ENCODE measurements at places on chromosomes 3 and 15.

- no peak for DNase-seq
These were observed 14.0 kb upstream of the STAC start for GRCh38 chr3:36366308-36366707.

GRCh38 chr3:89908711-89909213 is 801.3 kb downstream of the EPHA3 start:
- DNase-seq, result no peak

DNA sequence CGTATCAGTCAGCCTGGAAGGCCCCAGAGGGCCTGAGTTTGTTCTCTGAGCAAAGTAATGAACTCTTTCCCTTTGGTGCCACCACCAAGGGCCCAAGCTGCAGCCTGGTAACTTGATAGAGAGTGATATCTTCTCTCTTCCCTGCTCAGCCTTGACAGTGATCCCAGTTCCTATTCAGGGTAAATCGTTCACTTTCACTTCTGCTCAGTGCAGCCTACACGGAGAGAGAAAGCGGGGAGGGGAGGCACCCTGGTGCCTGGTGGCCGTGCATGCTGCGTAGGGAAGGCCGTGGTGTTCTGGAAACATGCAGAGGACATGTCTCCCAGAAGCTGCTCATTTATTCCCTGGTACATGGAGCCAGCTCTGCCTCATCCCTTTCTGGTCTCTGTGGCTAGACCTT is 54.9 kb downstream of the KIF9 start:
- no peak for DNase-seq

- DNase-seq, result peak; percentile 15
These were observed 76.6 kb downstream of the EDEM1 start for GRCh38 chr3:5264093-5264600.

DNA sequence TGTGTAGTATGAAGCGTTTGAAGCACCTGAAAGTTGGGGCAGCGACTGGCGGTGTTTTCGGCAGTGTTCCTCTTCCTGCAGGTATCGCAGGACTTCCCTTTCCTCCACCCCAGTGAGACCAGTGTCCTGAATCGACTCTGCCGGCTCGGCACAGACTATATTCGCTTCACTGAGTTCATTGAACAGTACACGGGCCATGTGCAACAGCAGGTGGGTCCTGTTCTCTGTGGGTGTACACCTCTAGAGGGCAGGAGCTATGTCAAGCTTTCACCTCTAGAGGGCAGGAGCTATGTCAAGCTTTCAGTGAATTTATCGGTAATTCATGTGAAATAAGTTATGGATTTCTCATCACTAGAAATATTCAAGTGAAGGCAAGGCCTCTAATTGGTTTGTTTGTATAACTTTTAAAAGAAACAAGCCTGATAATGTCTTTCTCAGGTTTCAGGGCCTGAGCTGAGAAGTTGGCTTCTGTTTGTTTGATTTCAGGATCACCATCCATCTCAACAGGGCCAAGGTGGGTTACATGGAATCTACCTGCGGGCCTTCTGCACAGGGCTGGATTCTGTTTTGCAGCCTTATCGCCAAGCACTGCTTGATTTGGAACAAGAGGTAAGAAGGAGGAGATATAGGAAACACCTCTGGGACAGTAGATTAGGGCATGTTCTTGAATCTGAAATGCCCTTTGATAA is 5.3 kb downstream of the TUBGCP4 start:
- DNase-seq, result no peak

- DNase-seq, result no peak
These were observed 245.9 kb upstream of the SLITRK3 start for GRCh38 chr3:165442061-165442460.

- DNase-seq, result no peak
These were observed 18.5 kb downstream of the NPHP3 start for GRCh38 chr3:132703733-132704132.

GRCh38 chr3:180881065-180881801 is 31.2 kb upstream of the FXR1 start:
- no peak for DNase-seq

DNA sequence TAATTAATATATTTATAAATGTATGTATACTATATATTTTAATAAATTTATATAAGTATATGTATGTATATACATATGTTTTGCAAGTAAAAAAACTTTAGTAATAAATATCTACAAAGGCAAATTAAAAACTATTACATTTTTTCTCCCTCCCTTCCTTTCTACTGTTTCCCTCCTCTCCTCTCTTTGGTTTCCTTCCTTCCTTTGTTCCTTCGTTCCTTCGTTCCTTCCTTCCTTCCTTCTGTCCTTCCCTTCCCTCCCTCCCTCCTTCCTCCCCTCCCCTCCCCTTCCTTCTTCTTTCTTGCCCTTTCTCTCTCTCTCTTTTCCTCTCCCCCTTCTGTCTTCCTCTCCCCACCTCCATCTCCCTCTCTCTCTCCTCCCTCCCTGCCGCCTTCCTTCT is 423.6 kb downstream of the LPP start:
- DNase-seq, result no peak

DNA sequence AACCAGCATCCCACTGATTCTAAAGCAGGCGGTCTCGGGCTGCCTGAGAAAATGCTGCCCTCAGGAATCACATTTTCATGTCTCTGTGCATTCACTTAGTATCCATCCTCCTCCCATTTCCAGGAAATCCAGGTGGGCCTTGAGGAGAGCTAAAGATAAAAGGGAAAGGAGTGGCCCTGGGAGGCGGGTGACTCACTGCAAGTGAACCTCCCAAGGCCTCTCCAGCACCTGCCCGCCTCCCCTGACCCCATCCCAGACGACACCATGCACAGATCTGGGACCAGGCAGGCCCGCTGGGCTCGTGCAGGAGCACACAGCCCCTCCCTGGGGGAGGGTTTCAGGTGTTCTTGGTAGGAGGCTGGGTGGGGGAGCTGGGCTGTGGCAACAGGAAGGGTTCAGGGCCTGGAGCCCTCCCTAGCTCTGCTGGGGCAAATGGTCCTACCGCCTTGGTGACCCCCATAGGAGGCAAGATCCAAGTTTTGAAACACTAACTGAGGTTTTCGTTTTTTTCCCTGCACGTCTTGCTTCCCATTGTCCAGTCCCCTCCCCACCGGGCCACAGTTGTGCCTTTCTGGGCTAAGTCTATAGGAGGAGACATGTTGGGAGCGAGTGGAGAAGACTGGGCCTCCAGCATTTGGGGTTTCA is 22.2 kb downstream of the MELTF start:
- DNase-seq, result no peak

DNA sequence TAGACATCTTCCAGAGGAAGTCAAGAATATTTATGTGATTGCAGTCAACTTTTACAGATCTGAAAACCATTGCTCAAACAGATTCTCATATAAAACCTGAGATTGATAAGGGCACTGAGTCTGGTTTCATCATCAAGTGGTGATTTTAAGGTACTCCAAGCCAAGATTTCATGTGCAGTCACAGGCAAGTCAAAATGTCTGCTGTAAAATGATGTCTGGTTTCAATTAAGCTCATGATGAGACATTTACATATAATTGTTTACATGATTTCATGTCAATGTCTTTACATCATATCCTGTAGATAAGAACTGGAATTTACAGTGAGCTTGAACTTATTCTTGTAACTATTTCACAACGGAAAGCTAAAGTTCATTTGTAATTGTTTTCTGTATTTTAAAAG is 1215.5 kb downstream of the ROBO2 start:
- DNase-seq, result peak; percentile 63

DNA sequence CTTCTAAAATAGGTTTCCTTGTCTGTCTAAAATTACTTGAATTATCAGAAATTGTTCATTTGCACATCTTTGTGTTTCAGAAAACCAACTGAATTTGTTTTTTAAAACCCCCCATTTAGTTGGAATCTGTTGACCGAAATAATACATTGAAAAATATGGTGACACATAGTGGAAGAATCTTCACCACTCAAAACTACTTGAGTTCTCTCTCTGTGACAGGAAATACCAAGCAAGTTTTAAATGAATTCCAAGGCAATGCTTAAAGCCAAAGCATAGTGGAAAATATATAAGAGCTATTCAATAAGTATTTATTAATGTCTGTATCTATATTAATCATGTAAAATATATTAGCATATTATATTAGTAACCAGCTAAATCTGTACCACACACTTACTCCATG is 224.9 kb upstream of the COL8A1 start:
- peak; percentile 51 for DNase-seq

DNA sequence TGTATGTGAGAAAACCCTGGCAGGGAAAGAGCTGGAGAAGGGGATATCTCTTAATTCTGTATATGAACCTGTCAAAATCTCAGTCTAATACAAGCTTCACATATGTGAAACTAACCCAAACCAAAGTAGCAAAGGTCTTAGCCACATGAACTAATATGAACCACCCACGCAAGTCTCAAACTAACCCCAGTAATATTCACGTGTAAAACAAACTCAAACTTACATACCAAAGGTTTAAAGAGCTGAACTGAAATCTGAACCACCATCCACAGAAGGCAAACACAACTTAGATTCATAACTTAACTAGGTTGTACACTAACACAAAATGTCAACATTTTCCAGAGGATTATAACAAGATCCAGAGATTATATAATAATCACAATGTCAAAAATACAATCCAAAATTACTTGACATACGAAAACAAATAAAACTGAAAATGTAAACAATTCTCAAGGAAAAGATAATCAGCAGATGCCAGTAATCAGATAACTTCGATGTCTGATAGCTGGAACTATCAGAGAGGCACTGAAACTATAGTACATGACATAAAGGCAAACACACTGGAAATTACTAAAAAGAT is 64.1 kb downstream of the VPS13C start:
- peak; percentile 54 for DNase-seq

GRCh38 chr3:142976621-142977398 is 13.3 kb upstream of the PAQR9 start:
- DNase-seq, result peak; percentile 89

- no peak for DNase-seq
These were observed 591.9 kb downstream of the ROBO1 start for GRCh38 chr3:79175870-79176269.

DNA sequence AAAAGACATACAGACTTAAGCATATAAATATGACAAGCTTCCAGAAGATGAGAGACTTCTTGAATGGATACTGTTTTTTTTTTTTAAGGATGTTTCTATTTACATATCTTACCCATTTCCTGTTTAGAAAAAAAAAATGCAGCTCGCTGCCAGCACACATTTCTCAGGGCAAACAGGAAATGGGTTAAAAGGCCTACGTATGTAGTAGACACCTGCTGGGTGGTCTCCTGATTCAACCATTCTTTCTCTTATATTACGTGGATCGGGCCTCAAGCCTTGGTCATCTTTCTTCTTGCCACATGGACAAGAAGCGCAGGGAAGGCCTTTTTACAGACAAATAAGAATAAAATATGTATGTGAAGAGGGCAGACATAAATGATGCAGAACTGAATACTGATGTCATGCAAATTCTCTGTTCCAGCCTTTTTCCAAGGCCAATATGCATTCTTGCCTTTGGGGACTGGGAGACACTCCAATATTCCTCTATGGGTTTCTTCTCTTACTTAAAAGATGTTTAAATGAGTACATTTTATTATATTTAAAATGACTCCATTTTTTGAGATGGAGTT is 35.0 kb upstream of the TJP1 start:
- DNase-seq, result no peak

DNA sequence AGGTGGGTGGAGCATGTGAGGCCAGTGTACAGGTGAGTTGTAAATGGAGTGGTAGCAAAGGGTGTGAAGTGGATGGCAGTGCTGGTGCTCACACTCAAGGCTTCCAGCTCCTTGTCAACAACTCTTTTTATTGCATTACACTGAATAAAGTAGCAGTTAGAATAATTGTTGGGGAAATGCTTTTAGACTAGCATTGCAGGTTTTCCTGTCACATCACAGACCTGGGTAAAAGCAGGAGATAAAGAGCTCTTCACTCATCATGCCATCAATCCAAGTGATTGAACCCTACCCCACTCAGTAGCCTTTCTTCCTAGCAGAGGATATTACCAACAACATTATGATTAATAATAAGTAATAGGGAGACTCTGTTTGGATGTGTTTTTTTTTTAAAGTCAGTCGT is 81.6 kb downstream of the CDIN1 start:
- no peak for DNase-seq

GRCh38 chr3:45164056-45164455 is 17.9 kb upstream of the CDCP1 start:
- no peak for DNase-seq

- DNase-seq, result no peak
These were observed 165.2 kb upstream of the PDZRN3 start for GRCh38 chr3:73789825-73790444.

- no peak for DNase-seq
These were observed 22.7 kb upstream of the ZBTB20 start for GRCh38 chr3:115169808-115170207.

GRCh38 chr15:90184119-90184785 is 16.9 kb upstream of the SEMA4B start:
- DNase-seq, result no peak

DNA sequence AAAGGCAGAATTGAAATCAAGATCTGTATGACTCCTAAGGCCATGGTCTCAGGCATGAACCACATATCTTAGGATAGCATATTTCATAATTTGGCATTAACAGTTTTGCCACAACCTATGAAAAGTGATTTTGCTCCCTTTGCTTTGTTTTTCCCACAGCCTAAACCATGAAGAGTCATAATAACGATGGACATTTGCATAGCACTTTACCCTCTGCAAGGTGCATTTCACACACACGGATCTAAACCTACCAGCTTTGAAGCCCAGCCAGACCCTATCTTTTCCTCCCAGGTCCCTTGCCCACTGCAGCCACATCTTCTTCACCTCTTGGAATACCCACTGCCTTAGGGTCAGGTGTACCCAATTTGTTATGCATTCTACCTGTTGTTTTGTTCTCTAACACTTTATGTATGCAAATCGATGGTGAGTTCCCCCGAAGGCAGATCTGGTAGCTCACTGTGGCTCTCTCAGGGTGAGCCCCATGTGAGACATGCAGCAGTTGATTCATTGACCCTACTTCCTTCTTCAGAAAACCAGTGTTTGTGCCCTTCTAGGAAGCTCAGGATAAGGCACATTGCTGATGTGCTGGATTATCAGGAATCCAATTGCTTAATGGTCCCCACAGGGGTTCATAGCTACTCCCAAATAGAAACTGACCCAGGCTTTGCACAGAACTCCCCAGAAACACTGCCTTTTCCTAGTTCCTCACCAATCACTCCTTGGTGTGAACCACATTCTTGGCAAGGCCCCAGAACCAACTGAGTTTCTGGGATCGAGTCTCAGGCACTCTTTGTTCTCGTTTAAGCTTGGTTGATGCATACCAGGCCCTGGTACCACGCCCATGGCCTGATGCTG is 8.7 kb downstream of the ARHGAP31 start:
- no peak for DNase-seq

GRCh38 chr3:50418850-50419249 is 59.5 kb upstream of the TMEM115 start:
- DNase-seq, result peak; percentile 13

DNA sequence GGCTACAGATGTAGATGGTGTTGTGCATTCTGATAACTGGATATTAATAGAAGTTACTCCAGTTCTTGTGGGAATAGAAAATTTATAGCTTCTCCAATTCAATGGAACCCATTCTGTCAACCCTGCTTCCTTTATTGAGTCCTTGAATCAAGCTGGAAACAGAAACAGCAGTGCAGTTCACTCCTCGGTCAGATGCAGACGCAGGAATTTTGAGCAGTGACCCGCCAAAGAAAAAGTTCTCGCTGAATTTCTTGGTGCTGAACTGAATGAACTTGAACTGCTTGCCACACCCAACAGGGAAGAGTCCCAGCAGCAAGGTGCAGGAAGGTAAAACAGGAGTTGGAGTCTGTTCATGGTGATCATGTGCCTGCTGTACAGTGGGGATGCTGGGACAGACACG is 10.3 kb downstream of the HRH1 start:
- no peak for DNase-seq

GRCh38 chr3:102106416-102107097 is 257.2 kb downstream of the NFKBIZ start:
- peak; percentile 44 for DNase-seq
